Omental fat pad (tissue), 4 donors: ENCODE measurements at places on chromosomes 3 and 15. TPM values are rescaled to one million over a fixed set of nuclear protein-coding genes. Genes with fewer than 3 reads are reported as not detected.

DNA sequence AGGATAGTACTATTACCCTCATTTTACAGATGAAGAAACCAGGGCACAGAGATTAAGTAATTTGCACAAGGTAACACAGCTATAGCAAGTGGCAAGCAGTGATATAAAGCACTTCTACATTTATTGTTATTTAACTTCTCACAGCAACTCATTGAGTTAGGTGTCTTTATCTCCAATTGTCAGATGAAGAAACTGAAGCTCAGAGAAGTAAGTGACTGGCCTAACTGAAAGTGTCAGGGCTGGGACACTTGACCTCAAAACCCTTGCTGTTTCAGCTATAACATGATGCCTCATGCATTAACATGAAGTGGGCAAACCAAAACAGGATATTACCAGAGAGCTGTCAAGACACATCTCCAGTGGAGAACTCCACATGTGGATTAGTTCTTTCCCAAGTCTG is 65.8 kb upstream of the LEKR1 start:
- DNase-seq: no peak

GRCh38 chr3:71302604-71303003 is 280.9 kb downstream of the FOXP1 start:
- DNase-seq: no peak

GRCh38 chr3:59436164-59436958 is 386.5 kb upstream of the CFAP20DC start:
- no peak for DNase-seq

Gene NR1I2
- total RNA-seq: not detected

Gene SLC15A2
- total RNA-seq: 2.2 TPM
